ENCODE measurements at places on chromosomes 7 and 10.
A peak's percentile ranks its signal among the peaks of the same experiment; 100 is the strongest.

DNA sequence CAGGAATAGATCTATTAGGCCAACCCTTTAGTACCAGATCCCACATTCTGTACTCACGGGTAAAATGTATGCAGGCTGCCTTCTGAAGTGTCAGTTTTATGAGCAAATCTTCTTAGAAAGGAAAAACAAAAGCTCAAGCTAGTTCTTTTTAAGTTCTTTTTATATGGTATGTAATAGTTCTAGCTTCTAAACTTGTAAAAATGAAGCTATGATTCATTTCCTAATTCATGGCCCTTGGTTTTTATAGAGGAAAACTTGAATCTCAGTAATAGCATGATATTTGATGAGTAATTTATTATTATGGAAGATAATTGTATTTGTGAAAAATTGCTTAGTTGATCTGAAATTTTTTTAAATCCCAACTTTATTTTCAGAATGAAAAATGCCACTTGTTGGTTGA is 54.3 kb downstream of the SLK start:
- no peak for DNase-seq

- no peak for DNase-seq
Observed at GRCh38 chr10:30788307-30788706, 158.8 kb upstream of the LYZL2 start.

DNA sequence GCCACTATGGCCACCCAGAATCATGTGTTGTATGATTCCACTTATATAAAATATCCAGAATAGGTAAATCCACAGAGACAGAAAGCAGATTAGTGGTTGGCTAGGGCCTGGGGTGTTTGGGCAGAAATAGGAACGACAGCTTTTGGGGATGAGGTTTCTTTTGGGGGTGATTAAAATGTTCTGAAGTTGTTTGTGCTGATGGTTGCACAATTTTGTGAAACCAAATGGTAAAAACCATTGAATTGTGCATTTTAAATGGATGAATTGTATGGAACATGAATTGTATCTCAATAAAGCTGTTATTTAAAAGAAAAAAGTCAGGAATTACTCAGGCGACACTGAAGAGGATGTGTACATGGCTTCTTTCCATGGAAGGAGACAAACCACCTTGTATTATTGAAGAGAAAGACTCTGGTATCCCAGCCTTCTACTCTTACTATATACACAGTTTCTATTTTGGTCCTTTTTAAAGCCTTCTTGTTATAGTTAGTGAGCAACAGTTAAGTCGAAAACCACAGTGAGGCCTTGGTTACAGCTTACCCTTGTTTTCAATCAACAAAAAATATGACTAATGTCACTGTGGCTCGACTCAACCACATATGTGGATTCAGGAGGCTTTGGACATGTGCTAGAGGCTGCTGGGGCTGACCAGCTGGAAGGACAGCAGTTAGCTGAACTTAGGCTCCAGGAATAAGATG is 57.1 kb upstream of the KMT2E start:
- no peak for DNase-seq

DNA sequence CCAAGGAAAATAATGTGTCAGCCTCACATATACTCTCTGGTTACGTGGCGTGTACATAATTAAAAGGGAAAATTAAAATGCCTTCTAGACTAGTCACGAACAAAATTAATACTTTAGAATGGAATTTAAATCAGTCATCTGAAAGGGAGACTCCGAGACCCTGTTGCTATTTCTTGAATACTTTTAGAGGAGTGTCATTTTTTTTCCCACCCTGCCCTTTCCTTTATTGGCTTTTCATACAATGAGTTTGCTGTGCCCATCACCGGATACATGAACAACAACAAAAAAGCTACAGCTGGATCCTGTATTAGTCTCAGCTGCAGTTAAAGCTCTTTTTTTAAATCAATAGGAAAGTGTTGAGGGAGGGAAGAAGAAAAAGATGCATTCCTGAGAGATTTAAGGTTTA is 20.1 kb downstream of the CYTH3 start:
- no peak for DNase-seq

DNA sequence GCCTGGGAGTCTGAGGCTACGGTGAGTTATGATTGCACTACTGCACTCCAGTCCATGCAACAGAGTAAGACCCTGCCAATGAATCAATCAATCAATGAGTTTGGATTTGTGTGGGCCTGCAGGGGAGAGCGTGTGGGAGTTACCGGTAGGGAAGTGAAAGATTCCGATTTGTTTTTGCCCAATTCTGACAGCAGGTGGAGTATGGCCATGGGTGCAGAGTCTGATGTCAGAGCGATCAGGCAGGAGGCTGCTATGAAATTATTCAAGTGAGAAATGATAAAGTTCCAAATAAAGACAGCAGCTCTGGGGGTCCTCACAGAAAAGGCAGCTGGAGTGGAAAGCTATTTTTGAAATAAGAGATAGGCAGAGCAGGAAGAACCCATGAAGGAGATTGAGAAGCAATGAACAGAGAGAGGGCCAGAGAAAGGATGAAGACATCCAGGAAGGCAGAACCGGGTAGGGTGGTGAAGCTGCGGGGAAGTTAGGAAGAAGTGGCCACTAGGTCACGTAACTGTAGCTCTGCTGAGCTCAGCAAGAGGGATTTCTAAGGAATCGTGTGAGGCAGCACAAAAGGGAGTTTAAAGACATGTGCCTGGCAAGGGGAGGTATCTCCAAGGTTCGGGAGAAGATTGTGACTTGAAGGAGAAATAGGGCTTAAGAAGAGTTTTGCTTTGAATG is 93.7 kb upstream of the NMT2 start:
- peak; percentile 23 for DNase-seq

GRCh38 chr7:103524042-103524907 is 78.3 kb upstream of the SLC26A5 start:
- DNase-seq: peak; percentile 39

GRCh38 chr7:149689291-149689721 is 84.1 kb downstream of the ZNF467 start:
- DNase-seq: no peak

GRCh38 chr10:51875610-51876009 is 176.2 kb upstream of the CSTF2T start:
- DNase-seq: no peak

DNA sequence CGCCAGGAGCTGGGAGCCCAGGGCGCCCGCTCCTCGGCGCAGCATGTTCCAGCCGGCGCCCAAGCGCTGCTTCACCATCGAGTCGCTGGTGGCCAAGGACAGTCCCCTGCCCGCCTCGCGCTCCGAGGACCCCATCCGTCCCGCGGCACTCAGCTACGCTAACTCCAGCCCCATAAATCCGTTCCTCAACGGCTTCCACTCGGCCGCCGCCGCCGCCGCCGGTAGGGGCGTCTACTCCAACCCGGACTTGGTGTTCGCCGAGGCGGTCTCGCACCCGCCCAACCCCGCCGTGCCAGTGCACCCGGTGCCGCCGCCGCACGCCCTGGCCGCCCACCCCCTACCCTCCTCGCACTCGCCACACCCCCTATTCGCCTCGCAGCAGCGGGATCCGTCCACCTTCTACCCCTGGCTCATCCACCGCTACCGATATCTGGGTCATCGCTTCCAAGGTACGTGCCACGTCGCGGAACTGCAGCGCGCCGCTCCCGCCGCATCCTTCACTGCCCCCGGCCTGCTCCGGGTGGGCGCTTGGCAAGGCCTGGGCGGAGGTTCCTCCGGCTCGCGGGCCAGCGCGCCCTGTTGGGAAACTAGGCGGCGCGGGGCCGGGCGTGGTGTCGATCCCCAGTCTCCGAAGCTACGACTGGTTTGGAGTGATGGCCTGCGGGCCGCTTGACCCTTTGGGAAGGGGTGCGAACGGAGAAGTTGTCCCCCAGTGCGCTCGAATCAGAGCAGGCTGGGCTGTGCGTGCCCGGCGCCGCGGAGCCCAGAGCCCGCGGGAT is 868 bp downstream of the EMX2 start:
- no peak for DNase-seq

- DNase-seq: no peak
Observed at GRCh38 chr7:135980012-135980551, 2.9 kb upstream of the MTPN start.

DNA sequence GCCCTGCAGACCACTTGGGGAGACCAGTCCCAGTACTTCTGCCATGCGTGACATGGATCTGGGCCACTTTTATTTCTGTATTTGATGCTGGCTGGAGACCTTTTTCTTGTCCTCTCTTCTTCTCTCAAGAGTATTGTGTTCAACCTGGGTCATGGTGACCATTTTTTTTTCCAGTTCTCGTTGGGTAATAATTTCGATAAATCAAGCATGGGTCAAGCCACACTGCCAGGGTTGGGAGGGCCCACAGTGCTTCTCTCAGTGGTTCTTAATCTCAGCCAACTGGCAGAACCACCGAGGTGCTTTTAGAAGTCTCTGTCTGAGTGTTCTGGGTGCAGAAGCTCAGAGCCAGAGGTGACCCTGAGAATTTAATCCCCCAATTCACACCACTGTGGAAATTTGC is 269.9 kb downstream of the SEC23IP start:
- no peak for DNase-seq

- DNase-seq: peak; percentile 69
Observed at GRCh38 chr10:100828738-100829096, 83.3 kb downstream of the PAX2 start.

DNA sequence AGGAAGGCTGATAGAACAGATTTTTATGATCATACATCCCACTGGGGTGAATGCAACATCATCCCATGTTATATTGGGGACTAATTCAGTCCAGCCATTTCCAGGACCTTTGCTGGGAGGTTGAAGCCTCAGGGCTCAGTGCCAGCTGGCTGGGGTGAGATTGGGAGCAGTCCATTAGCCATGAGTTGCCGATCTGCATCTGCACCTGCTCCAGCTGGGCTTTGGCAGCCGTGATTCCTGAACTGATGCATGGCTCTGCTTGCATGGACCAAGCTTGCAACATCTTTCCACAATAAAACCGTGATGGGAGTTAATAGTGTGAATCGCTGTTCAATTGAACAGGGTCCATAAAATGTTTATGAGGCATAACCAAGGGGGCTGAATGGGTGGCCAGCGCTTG is 346.9 kb downstream of the TYW1 start:
- no peak for DNase-seq

- DNase-seq: no peak
Observed at GRCh38 chr7:134548877-134549276, at the start of gene AKR1B15. Gene AKR1B15, plus strand, starts transcription at chr7:134549110. Its CDS starts 15,510 bp downstream, at chr7:134564620.

GRCh38 chr7:1696671-1697498 is 26.8 kb downstream of the ELFN1 start:
- no peak for DNase-seq

- no peak for DNase-seq
Observed at GRCh38 chr10:89894051-89894450, 192.7 kb downstream of the KIF20B start.

DNA sequence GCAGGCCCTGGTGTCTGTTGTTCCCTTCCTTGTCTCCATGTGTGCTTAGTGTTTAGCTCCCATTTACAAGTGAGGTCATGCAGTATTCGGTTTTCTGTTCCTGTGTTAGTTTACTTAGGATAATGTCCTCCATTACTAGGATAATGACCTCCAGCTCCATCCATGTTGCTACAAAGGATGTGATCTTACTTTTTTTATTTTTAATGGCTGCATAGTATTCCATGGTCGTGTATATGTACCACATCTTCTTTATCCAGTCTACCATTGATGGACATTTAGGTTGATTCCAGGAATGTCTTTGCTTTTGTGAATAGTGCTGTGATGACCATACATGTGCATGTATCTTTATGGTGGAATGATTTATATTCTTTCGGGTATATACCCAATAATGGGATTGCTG is 333.4 kb downstream of the EXOC4 start:
- no peak for DNase-seq

DNA sequence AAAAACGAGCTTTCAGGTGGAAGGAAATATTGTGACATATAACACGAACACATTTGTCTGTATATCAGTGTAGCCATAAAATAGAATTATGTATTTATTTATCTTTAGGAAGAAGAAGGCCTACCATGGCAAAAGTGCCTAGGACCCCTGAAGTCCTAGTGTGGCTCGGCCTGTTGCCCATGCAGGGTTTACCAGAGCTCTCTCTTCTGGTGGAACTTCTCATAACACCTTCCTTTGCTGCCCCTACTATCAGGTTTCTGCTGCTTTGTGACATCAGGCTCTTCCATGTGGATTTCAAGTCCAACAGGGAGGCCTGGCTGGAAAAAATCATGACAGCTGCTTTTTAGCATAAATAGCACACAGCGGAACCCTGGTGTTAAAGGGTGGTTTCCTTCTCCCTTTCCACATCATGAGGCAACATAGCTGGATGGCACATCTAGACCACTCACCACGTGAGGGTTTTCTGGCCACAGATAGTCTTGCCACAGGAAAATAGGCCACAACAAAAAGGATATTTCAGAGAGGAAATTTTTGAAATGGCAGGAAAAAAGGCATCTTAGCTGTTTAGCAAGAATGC is 44.8 kb upstream of the ADO start:
- no peak for DNase-seq

- no peak for DNase-seq
Observed at GRCh38 chr10:4848356-4849041, 22.5 kb downstream of the AKR1E2 start.
